ENCODE measurements at places on chromosomes 13 and 19.

GRCh38 chr13:23466144-23467002, 32.9 kb upstream of the SACS start:
- DNase-seq, result peak; percentile 66

- no peak for DNase-seq
Measured at GRCh38 chr19:497491-497868, 1.2 kb downstream of the MADCAM1 start.

DNA sequence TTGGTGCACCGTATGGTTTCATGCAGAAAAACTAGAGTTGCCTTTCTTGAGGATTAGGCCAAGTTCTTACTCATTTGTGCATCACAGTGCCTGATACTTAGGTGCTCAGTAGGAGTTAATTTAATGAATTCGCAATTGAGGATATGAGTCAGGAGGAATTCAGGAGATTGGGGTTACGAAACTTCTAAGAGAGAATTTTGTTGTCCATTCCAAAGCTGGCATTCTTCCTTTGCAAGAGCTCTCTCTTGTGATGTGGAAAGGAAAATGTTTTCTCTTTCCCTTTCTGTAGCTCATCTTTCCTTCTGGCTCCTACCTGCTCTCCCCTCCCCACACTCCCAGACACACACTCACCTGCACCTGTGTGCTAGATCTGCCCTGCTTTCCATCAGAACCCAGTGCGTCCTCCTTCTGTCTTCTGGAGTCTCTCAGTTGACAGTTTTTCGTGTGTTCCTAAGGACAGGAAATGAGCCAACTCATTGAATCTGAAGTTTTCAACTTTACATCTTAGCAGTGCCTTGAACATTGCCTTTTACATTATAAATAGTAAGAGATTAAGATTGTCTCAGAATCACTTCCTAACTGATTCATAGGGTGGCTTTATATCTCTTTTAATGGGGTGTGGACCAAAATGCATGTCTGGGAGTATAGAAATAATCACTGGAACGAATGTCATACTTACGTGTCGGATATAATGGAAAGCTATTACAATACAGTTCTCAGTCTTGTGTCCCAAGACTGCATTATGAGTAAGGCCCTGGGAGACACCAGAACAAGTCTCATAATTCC, 19.7 kb upstream of the ERCC5 start:
- peak; percentile 79 for DNase-seq

DNA sequence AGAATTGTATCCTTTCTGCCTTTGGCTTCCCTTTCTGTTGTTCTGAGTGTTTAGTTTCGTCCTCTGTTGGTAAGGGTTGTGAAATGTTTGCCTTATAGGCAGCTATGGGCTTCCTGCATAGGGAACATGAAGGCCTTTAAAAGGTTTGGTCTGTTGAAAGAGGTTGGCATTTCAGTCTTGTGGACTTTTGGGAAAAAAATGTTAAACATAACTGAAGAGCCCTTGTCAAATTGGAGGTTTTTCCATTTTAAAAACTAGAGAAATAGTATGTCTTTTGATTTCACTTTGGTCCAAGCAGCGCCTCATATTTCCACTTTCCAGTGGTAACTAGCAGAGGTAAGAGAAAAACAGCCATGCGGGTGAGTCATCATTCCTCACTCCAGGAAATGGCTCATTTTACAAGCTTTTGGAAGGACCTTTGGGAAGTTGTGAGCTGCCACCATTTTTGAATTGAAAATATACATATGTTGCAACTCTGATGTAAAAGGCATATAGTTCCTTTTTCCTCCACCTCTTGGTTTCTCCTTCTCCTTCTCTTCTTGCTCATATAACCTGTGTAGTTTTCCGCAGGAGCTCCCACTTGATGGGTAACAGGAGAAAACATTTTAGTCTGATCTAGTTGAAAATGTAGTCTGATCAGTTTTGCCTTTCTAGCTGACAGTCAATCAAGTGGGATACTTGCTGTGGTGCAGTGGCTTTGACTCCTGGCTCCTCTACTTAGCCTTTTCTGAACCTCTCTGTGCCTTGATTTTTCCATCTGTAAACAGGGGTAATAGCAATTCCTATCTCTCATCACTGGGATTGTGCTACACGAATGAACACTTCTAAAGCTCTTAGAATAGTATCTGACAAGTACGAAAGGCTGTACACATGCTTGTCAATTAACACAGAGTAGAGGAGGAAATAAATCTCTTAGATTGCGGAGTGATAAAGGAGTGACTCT, 23.0 kb downstream of the GPC6 start:
- DNase-seq, result peak; percentile 58

- peak; percentile 26 for DNase-seq
Measured at GRCh38 chr13:44667943-44668342, 91.8 kb upstream of the TSC22D1 start.
